ENCODE measurements at places on chromosomes 16 and 17. TPM values are rescaled to one million over a fixed set of nuclear protein-coding genes. Genes with fewer than 3 reads are reported as not detected.

HOXB1 gene
- not detected for total RNA-seq

ZNF205 gene
- total RNA-seq: 7.0 TPM

MYH11 gene
- 2.7 TPM for total RNA-seq

IGFALS gene
- total RNA-seq: 93.9 TPM

MIS12 gene
- total RNA-seq: 7.1 TPM

SLC5A10 gene
- total RNA-seq: not detected

HEATR3 gene
- total RNA-seq: 11.9 TPM

KCNG4 gene
- total RNA-seq: not detected

ITGB4 gene
- total RNA-seq: 2.6 TPM

KRTAP4-5 gene
- total RNA-seq: not detected

WNT9B gene
- total RNA-seq: not detected

All from left lobe of liver (tissue), 2 donors.